Natural killer cell (primary cell): ENCODE measurements at places on chromosomes 1 and 21. TPM values are rescaled to one million over a fixed set of nuclear protein-coding genes. Genes with fewer than 3 reads are reported as not detected.

DNA sequence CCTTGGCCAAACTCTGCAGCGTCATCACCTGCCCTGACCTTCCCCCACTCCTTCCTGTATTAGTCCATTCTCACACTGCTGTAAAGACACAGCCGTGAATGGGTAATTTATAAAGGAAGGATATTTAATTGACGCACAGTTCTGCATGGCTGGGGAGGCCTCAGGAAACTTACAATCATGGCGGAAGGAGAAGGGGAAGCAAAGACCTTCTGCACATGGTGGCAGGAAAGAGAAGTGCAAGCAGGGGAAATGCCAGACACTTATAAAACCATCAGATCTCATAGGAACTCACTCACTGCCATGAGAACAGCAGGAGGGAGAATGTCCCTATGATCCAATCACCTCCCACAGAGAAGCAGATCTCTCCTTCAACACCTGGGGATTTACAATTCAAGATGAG, 408.5 kb downstream of the PTPRU start:
- DNase-seq: no peak

DNA sequence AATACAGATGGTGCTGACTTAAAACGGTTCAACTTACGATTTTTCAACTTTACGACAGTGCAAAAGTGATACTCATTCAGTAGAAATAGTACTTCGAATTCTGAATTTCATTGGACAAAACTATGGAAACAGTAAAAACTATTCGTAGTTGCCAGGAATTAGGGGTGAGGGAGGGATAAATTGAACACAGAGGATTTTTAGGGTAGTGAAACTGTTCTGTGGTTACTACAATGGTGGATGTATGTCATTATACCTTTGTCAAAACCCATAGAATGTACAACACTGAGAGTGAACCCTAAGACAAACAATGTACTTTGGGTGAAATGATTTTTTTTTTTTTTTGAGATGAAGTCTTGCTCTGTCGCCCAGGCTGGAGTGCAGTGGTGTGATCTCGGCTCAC, 7.5 kb downstream of the DDR2 start:
- DNase-seq: no peak

AGBL4 gene
- not detected for total RNA-seq

STUM gene
- total RNA-seq: not detected

MTARC2 gene
- total RNA-seq: 0.45 TPM
